ENCODE measurements at places on chromosomes 2 and 18.

GRCh38 chr2:158762336-158762735 is 32.8 kb upstream of the DAPL1 start:
- no peak for DNase-seq

- DNase-seq: no peak
Observed at GRCh38 chr2:98895901-98896300, 40.1 kb downstream of the CRACDL start.

DNA sequence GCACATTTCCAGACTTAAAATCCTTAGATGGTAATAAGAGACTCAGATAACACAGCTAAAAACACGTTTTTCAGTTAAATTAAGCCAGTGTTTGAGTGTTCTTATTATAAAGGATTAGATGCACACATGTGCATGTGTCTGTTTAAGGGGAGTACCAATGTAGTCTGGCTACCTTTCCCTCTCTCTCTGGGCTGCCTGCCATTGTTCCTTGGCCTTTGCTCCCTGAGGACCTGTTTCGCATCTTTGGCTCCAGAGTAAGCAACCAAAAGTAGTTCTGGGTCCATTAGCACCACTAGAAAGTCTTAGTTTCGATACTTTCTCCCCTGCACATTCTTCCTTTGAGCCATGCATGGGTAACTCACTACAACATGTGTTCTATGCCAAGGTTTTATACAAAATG is 228.3 kb downstream of the TPGS2 start:
- no peak for DNase-seq

- DNase-seq: no peak
Observed at GRCh38 chr2:103785432-103785831, 1023.6 kb downstream of the TMEM182 start.

DNA sequence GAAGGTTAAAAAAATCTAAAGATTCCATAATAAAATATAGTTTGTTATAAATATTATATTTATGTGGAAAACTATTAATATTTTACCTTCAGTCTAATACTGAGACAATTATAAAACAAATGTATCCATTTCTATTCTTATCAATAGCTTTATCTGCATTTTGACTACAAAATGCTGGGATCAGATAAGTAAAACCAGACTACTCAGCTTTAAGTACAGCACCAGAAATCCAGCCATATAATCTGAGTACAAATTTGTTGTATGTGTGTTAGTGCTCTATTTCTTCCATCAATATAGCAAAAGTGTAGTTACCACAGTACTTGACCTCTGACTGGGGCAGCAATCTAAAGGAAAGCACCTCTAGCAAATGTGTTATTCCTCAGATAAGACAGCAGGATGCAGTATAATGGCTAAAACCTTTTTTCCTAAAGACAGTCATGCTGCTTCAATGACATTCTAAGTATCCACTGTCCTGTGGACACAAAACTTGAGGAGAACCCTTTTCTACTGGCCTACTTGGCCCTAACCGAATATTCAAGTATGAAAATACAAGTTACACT is 68.1 kb downstream of the OLA1 start:
- DNase-seq: peak; percentile 19
